ENCODE measurements at places on chromosomes 7 and 10.

DNA sequence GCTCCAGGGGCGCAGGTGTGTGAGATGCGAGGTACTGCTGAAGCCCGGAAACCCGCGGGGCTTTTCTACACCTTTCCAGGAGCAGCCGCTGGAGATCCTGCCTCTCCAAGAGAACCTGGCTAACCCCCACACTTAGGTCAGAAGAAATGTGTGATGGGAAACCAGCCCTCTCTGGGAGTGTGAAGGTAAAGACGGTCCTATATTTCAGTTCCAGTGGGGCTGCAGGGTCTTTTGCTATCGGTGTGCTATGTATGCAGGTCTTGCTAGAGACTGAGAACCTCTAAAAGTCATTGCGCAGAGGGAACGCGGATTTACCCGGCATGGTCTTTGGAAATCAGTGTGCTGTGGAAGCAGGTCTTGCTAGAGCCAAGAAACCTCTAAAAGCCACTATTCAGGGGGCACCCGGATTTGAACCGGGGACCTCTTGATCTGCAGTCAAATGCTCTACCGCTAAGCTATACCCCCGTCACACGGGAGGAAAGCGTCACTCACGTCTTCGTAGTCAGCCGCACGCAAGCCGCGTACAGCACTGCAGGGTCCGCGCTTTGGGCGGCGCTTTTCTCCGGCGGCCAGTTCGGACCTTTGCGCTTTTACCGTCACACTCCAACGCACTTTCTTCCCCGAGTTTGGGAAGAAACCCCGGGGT is 46.0 kb downstream of the ZNF777 start:
- DNase-seq = no peak

DNA sequence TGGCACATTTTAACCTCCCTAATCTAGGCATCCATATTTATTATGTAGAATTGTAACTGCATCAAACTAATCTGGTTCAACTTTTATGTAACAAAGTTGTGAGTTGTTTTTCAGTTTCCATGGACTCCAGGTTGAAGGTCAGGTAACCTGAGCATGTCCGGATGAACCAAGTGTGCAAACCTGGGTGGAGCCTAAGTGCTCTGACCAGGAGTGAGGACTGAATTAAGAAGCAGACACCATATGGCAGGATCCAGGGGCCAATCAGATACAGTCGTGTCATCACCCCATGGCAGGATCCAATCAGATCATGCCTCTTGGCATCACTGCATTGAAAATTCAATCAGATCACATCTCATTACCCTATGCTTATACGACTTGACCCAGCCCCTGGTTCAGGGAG is 41.2 kb upstream of the PHYHIPL start:
- DNase-seq = no peak

- peak; percentile 19 for DNase-seq
Measured at GRCh38 chr7:108146070-108146842, 16.1 kb upstream of the LAMB4 start.

DNA sequence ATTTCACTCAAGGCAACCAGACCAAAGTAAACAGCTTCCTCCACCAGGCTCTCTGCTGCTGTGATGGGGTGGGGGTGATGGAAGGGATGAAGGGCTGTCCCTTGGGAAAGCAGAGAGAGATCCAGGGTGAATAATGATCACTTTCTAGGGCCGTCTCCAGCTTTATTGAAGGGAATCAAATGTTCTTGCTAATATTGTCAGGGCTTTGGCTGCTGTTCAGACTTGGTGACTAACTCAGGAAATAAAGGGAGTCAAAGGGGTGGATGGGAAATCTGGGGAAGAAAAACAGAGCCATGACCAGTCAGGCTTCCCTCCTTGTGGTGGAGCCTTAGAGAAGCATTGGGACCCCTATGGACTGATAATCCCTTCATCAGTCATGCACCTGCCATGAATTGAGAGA is 196.2 kb upstream of the AGK start:
- DNase-seq = no peak

GRCh38 chr10:10975647-10976046 is 42.0 kb upstream of the CELF2 start:
- DNase-seq = no peak

GRCh38 chr10:14553448-14553847 is 221.2 kb downstream of the FAM107B start:
- no peak for DNase-seq

DNA sequence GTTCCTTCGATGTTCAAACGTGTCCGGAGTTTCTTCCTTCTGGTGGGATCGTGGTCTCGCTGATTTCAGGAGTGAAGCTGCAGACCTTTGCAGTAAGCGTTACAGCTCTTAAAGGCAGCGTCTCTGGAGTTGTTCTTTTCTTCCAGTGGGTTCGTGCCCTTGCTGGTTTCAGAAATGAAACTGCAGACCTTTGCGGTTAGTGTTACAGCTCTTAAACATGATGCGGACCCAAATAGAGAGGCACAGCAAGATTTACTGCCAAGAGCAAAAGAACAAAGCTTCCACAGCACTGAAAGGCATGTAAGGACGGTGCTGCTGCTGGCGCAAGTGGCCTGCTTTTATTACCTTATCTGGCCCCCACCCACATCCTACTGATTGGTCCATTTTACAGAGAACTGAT is 931.4 kb downstream of the IPMK start:
- no peak for DNase-seq

DNA sequence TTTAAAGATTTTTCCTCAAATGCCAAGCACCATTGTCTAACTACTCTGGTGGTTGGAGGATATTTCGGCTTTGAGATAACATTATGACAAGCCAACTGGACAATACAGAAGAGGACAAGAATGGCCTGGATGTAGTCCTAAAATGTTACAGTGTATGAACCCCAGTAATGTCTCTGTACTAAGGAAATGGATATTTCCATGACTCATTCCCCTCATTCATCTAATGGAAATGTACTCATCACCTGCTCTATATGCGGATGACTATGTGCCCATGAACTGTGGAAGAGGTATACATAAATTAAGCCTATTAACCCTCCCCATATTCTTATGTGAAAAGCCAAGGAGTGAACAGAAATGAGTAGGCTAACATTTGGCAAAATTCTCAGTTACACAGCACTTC is 207.9 kb downstream of the CACNA2D1 start:
- no peak for DNase-seq

- peak; percentile 3 for DNase-seq
Measured at GRCh38 chr10:71964743-71965515, 734 bp downstream of the CHST3 start.

- no peak for DNase-seq
Measured at GRCh38 chr10:123990889-123991288, 99.3 kb upstream of the CPXM2 start.

DNA sequence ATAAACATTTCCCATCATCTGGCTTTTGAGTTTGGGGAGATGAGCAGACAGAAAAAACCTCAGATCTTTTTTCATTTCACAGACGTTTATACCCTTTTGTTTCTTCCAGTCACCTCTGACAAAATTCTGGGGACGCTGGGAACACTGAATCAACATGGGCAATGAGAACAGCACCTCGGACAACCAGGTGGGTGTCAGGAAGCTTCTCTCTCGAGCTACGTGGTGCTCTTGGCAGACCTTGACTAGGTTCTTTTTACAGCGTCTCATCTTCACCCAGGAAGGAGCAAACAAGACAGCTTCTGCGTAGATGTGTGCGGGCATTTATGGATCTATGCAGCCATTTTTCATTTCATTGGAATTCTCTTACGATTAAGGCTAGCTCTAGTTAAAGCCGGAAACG is 32.9 kb downstream of the TACC2 start:
- DNase-seq = no peak

GRCh38 chr7:159096736-159097581 is 47.7 kb downstream of the VIPR2 start:
- DNase-seq = no peak

DNA sequence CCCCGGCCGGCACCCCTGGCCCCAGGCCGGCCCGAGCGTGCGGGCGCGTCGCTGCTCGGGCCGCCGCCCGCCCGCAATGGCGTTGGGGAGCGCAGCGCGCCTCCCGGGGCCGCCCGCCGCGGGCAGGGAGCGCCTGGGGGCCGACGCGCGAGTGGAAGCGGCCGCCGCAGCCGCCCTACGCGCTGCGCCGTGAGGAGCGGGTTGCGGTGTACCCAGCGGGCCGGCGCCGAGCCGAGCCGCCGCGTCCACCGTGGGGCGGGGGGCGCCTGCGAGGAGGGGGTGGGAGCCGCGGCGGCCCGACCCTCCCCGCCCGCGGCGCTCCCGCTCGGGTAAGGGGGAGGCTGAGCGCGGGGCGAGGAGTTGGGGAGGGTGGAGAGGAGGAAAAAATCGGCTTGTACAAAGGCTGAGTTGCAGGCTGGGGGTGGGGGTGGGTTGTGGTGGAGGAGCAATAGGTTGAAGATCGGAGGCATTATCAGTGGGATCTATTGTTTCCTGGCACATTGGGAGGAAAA is 473 bp downstream of the PPP1R9A start:
- DNase-seq = no peak

DNA sequence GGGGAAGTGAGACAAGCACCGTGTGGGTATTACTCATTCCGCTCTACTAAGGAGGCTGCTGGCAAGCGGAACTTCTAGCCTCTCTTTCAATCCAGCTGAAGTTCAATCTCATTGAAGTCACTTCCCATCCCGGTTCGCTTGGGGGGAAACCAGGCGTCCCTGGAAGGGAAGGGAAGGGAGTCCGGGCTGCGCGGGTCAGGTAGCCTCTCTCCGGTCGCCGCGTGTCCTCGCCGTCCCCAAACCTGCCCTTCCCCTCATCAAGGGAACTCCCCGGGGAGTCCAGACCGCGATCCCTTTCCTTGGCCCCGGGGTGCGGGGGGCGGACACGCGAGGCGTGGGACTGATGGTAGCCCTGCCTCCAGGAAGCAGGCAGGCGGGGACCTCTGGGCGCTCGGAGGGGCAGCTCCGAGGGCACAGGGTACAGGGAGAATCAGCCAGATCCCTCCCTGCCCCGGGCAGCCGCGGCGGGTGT is 598 bp upstream of the ZEB1 start:
- no peak for DNase-seq

GRCh38 chr10:27893358-27893954 is 105.4 kb downstream of the ODAD2 start:
- no peak for DNase-seq

GRCh38 chr10:79379512-79380124 is 32.3 kb downstream of the PPIF start:
- DNase-seq = no peak

DNA sequence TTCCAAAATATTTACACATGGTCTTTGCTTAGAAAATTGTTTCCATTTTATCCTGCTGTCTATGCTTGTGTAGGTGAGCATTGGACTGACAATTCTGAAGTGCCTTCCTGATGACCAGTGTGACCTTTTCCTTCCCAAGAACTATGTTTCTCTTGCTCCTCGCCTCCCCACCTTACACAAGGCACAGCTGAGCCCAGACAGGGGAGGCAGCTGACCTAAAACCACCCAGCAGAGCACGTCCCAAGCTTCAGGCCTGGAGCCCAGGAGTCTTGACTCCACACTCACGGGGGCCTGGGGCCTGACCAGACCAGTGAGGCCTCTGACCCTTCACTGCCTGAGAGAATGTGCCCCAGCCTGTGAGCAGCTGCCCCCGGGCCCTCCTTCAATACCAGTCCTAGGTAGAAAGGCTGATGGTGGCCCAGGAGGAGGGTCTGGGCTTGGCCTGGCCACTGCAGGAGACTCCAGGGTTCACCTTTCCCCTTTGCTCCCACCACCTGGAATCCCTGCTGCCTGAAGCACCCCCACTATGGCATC is 7.0 kb downstream of the CALML5 start:
- DNase-seq = no peak

GRCh38 chr10:48448796-48449195 is 142.3 kb downstream of the MAPK8 start:
- DNase-seq = no peak

- DNase-seq = no peak
Measured at GRCh38 chr7:133056370-133057238, 25.3 kb downstream of the CHCHD3 start.

- DNase-seq = no peak
Measured at GRCh38 chr7:151157645-151158329, 9.7 kb downstream of the GBX1 start.

- DNase-seq = no peak
Measured at GRCh38 chr7:118298771-118299170, 74.3 kb downstream of the ANKRD7 start.

DNA sequence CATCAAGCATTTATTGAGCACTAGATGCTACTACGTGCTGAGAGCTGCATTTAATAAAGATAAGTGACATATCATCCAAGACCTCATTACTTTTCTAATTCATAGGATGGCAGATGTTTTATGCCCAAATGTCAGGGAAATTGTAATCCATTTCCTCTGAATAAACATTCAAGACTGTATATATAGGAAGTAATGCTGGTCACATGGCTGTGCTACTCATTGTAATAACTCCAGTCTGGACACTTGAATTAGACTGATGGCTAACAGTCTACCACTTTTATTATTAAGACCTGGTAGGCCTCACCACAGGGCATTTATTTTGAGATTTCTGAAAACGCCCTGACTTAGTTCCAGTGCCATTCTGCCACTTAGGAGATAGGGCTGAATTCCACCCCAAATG is 36.6 kb downstream of the PIK3AP1 start:
- DNase-seq = no peak

- peak; percentile 13 for DNase-seq
Measured at GRCh38 chr7:95993380-95993779, 221.0 kb downstream of the DYNC1I1 start.

- DNase-seq = no peak
Measured at GRCh38 chr10:47137311-47137851, 162.6 kb upstream of the GDF10 start.

GRCh38 chr7:7496311-7496710 is 39.4 kb downstream of the COL28A1 start:
- no peak for DNase-seq

- DNase-seq = peak; percentile 7
Measured at GRCh38 chr10:97053276-97053675, 132.5 kb downstream of the SLIT1 start.

GRCh38 chr10:63561341-63561740 is 40.1 kb downstream of the REEP3 start:
- DNase-seq = no peak

- no peak for DNase-seq
Measured at GRCh38 chr7:70294211-70294911, 696.1 kb downstream of the AUTS2 start.

DNA sequence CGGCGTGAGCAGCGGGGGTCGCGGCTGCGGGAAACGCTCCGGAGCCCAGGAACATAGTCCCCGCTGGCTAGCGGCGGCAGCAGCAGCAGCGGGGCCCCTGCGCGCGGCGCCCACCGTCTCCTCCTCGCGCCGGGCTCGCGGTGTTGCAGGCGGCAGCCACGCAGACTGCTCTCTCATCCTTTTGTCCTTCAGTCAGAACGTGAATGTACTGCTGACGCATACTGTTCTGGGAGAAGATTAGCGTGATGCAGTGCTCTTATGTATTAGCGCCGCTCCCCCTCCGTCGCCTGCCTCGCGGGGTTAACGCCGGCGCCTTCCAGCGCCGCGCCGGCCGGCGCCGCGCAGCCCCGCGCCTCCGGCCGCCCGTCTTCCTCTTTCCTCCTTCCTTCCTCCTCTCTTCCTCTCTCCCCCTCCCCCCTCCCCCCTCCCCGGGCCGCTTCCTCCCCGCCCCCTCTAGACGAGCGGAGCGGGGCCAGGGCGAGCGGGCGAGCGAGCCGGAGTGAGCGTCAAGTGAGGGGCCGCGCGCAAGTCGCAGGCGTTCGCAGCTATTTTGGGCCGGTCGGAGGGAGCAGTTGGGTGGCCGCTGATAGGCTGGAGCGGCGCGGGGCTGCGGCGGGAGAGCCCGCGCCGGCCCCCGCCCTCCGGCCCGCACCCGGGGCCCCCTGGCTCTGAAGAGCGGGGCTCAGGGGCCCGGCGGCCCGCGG is 816 bp upstream of the LRRC4 start:
- DNase-seq = peak; percentile 43
